ENCODE measurements at places on chromosomes 4 and X. TPM values are rescaled to one million over a fixed set of nuclear protein-coding genes. Genes with fewer than 3 reads are reported as not detected.

GRCh38 chrX:53084043-53084570 lies 1.9 kb downstream of the TSPYL2 start:
- no peak overlapping the region for H3K4me3 ChIP-seq
- no peaks in the 10 kb centered on the region for H3K4me1 ChIP-seq
- no peak overlapping the region for H3K27ac ChIP-seq
- no peaks in the 10 kb centered on the region for H3K27me3 ChIP-seq
- DNase-seq, result no peak
- H3K36me3 ChIP-seq, result no peaks in the 10 kb centered on the region

- no peaks in the 10 kb centered on the region for H3K4me1 ChIP-seq
- H3K4me3 ChIP-seq, result no peak overlapping the region
- H3K27me3 ChIP-seq, result no peaks in the 10 kb centered on the region
These were observed 67.4 kb downstream of the CHRNA9 start for GRCh38 chr4:40402556-40402955.

- H3K27me3 ChIP-seq, result no peaks in the 10 kb centered on the region
- no peak overlapping the region for H3K4me3 ChIP-seq
- H3K4me1 ChIP-seq, result no peaks in the 10 kb centered on the region
- no peak overlapping the region for H3K27ac ChIP-seq
- H3K36me3 ChIP-seq, result peaks cover 30% of the 10 kb centered on the region
These were observed 59.7 kb downstream of the TNIP2 start for GRCh38 chr4:2696423-2696822.

DNA sequence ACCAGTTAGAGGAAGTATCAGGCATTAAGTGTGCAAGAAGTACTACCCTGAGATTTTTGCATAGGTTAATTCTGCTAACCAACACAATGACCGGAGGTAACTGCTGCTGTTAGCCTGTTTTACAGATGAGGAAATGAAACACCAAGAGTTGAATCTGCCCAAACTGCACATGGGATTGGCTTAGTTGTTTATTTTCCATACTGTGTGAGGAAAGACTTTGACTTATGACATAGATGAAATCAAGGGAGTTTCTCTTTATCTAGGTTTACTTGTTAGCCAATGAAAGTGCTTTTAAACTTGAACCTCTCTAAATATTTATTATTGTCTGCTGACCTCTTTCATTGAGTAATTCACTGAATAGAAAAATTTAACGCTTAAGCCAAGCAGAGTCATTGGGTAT lies 10.3 kb downstream of the GUCY1B1 start:
- no peaks in the 10 kb centered on the region for H3K4me1 ChIP-seq
- H3K27me3 ChIP-seq, result no peaks in the 10 kb centered on the region
- H3K36me3 ChIP-seq, result no peaks in the 10 kb centered on the region
- DNase-seq, result no peak

- H3K36me3 ChIP-seq, result no peaks in the 10 kb centered on the region
- H3K4me3 ChIP-seq, result no peak overlapping the region
- H3K27ac ChIP-seq, result no peak overlapping the region
- DNase-seq, result no peak
- no peaks in the 10 kb centered on the region for H3K4me1 ChIP-seq
These were observed 321.0 kb downstream of the IL15 start for GRCh38 chr4:141957416-141957815.

The UBA6 gene
- total RNA-seq, result 73.2 TPM

The KIT gene
- 9.3 TPM for total RNA-seq

The CT45A2 gene
- total RNA-seq, result not detected

Measured in colonic mucosa (tissue), 4 donors.